ENCODE measurements at places on chromosomes 5 and 9.

- no peak for DNase-seq
Measured at GRCh38 chr5:141771031-141771430, 89.0 kb upstream of the ARAP3 start.

DNA sequence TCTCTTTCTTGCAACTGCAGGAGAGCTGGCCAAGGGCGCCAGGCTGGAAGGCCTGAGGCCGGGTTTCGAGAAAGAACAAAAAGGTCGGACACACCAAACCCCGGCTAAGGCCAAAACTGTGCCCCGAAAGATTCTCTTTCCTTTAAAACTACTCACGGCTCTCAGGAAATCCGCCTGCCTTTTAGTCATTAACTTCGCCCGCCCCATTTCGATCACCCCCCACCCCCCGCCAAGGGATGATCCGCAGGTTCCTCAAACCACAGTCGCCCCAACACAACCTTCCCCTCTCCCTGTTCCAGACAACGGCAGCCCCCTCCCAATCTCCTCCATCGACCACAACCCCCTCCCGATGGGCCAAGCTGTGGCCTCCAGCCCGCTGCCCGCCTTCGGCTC lies 536 bp downstream of the FEM1C start:
- DNase-seq: no peak

DNA sequence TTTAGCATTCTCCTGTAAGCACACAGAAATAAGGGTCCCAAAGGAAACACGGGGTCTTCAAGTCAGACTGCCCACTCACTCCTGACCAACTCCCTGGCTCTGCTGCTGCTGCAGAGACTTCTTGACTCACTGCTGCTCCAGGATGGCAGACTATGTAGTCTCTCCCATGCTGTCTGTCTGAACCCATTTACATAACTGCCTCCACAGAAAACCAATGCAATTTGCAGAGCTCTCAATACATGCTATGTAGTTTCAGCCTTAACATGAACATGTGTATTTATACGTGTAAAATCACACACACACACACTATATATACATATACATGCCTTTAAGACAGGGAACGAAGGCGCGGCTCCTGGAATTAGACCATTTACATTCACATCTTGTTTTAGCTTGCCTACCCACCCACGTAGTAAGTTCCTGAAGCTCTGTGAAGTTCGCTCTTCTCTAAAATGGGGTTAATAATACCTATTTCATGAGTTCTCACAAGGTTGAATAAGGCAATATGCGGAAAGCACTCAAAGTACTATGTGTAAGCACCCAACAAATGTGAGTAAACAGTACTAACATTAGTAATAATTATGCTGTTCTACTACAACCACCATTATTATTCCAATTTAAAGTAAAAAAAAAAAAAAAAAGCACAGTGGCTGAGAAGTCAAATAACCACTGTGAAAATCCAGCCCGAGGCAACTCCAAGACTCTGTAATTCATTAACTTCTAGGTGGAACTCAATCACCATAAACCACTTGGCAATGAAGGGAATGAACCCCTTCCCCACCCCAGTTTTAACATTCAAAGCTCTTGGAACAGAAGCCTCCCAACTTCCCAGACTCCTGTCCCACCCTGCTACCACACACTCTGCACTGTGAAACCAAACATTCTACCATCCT lies 31.8 kb downstream of the PRELID2 start:
- DNase-seq: no peak

DNA sequence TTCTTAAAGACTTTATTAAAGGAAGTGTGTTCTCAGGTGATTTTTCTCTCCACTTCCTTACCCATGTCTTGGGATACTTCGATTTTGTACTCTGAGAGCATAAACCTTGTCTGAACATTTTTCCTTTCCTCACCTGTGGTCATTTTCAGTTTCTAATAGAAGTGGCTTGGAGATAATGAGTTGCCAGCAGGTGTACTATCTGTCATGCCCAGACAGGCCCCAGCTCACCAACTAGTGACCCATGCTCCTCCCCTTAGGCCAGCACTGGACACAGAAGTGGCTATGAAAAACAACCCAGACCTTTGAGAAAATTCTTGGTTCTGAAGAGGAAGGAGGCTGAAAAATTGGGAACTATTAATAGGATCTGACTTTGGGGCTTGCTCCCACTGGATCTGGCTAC lies 49.2 kb upstream of the SMIM32 start:
- DNase-seq: no peak

GRCh38 chr5:81182396-81183390 lies 50.4 kb upstream of the CKMT2 start:
- no peak for DNase-seq

GRCh38 chr5:133994990-133995333 lies 9.8 kb downstream of the VDAC1 start:
- DNase-seq: no peak

GRCh38 chr5:155649666-155650065 lies 636.1 kb downstream of the KIF4B start:
- no peak for DNase-seq

- DNase-seq: no peak
Measured at GRCh38 chr5:74034733-74035132, 408.7 kb downstream of the ARHGEF28 start.

- no peak for DNase-seq
Measured at GRCh38 chr9:120242116-120242811, 337.7 kb downstream of the CDK5RAP2 start.

DNA sequence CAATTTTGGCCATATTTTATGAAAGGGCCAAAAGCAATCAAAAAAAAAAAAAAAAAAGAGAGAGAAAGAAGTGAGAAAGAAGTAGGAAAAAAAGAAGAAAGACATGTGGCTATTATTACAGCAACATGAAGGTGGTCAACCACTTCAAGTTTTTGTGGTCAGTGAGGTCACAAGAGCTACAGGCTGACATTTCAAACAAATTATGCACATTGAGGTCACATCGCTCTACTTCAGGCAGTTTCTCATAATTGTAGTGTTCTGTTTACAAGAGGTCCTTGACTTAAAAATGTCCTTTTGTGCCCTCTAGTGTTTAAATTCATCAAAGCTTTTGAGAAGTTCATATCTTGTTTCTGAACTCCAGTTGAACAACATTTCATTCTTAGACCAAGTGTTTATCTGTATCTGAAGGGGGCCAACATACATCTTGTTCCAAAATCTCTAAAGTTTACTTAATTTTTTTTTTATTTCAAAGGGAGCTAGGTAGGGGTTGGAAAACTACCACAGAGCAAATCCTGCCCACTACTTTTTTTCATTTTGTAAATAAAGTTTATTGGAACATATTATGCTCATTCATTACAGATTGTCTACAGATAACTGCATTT lies 513.1 kb downstream of the PDE4D start:
- peak; percentile 62 for DNase-seq

GRCh38 chr9:111804636-111805035 lies 9.9 kb upstream of the SHOC1 start:
- no peak for DNase-seq

GRCh38 chr9:77170991-77171699 lies 6.2 kb upstream of the VPS13A start:
- no peak for DNase-seq

- DNase-seq: no peak
Measured at GRCh38 chr9:125183054-125183453, 6.5 kb downstream of the PPP6C start.

GRCh38 chr5:80077051-80077714 lies 42.0 kb downstream of the THBS4 start:
- no peak for DNase-seq

- no peak for DNase-seq
Measured at GRCh38 chr5:137071931-137072330, 427.2 kb downstream of the SPOCK1 start.

DNA sequence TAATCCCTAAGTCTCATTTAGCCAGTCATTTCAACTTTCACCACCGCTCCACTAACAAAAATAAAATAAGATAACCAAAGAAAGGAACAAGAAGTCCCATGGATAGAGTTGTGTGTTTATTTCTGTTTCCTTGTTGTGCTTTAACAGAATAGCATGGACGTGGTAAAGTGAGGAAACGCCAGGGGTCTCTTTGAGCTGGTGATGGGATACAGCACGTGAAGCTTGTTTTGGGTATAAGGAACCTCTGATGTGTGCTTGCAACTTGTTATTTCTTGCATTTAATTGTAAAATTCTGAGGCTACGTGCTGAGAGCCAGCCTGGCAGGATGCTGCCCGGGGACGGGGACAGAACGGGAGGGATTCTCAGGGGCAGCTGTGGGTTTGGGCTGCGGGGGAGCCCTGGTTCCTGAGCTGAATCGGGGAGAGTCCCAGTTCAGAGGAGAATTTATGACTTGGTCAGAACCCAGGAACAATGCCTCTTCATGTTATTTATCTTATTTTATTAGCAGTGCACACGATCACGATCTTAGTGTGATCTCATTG lies 63.4 kb downstream of the ANKRD33B start:
- no peak for DNase-seq

GRCh38 chr9:126500600-126501382 lies 112.9 kb upstream of the LMX1B start:
- peak; percentile 88 for DNase-seq

DNA sequence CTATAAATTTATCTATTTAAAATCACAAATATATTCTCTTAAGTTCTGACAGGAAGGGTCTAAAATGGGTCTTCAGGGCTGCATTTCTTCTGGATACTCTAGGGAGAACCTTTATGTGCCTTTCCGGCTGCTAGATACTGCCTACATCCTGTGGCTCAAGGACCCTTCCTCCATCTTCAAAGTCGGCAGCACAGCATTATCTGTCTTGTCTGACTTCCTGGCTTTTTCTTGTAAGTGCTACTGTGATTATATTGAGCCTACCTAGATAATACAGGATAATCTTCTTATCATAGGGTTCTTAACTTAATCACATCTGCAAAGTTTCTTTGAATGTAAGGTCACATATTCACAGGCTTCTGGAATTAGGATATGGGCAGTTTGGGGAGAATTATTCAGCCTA lies 943.8 kb upstream of the TYRP1 start:
- DNase-seq: no peak

DNA sequence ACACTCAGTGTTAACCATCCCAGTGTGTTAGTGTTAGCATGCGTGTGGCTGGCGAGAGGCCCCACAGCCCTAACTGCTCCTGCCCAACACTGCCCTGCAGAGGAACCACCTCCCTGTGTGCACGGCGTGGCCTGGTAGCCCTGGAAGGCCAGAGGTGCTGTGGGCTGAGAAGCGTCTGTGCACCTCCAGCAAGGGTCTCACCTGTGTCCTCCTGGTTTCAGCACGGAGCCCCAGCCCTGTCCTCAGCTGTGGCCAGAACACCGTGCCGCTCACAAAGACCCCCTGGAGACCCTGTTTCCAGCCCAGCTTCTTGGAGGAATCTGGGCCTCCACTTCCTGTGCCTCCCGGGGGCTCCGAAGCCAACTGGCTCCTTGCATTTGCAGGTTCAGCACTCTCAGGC lies 56.1 kb upstream of the NRARP start:
- DNase-seq: peak; percentile 4

DNA sequence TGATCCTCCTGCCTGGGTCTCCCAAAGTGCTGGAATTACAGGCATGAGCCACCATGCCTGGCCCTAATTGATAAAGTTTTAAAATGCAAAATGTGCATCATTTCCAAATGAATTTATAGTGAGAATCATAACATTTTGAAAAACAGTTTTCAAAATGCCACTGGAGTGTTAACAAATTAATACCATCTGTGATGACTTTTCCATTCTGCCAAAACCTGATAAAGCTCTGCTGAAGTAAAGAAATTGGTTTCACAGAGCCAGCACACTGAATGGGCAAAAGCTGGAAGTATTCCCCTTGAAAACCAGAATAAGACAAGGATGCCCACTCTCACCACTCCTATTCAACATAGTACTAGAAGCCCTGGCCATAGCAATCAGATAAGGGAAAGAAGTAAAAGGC lies 89.6 kb downstream of the MUSK start:
- no peak for DNase-seq

- no peak for DNase-seq
Measured at GRCh38 chr5:136020383-136021015, 8.3 kb upstream of the TGFBI start.

GRCh38 chr5:74903165-74903787 lies 37.1 kb upstream of the FAM169A start:
- no peak for DNase-seq

DNA sequence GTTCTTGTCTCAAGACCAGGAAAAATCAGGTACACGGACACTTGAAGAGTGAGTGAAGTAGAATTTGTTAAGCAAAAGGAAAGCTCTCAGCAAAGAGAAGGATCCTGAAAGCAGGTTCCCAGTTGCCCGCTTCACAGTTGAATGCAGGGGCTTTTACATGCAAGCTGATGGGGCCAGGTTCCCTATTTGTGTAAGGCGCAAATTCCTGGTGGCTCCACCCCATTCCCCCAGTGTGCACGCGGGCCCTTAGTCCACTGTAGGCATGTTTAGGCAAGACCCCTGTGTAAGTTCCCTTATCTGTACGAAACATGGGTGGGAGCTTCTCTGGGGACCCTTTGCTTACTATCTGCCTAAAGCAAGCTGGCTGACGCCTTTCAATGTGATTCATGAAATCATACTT lies 2.7 kb upstream of the AGTPBP1 start:
- DNase-seq: no peak

DNA sequence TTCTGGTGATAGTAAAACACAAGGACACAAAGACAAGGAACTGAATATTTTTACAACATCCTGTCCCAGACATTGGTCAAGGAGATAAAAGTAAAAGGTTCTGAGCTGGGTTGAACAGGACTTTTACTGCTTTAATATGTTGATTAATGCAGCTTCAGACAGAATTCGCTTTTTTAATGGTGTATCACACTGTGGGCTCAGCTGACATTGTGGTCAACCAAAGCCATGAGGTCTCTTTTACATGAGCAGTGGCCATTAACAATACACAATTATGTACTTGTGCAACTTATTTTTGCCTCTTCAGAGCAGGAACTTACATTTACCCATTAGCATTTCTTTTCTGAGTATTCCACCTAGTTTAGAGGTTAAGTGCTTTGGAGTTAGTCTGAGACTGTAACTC lies 22.8 kb upstream of the ERBIN start:
- no peak for DNase-seq

GRCh38 chr9:131618071-131618479 lies 72.8 kb downstream of the PRRT1B start:
- DNase-seq: no peak

GRCh38 chr9:118209343-118209742 lies 505.1 kb downstream of the TLR4 start:
- no peak for DNase-seq

DNA sequence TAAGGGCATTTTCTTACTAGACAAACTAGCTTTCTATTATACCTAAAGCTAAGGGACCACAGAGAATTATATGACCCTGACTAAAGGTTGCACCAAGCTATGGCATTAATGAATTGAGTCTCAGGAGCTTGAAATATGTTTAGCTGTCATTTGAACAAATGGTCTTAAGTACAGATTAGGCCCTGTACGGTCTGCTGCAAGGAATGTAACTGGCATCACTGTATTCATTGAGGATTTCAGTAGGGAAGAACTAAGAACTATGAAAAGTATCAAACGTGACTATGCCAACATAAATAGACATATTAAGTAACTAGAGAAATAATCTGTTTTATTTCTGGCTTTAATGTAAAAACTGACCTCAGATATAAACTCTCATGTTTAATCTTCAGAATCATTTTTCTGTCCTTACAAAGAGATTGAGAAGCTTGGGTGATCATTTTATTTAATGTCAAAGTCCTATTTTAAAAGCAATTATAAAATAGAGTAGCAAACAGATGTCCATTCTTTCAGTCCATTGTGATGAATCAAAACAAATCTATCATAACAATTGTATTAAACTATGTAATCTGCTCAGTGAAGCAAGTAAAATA lies 845.9 kb downstream of the MAT2B start:
- DNase-seq: no peak

Data from GM20000 (cell line).